ENCODE measurements at places on chromosomes 2 and 18. TPM values are rescaled to one million over a fixed set of nuclear protein-coding genes. Genes with fewer than 3 reads are reported as not detected.

Gene ZBTB7C
- total RNA-seq: not detected

Gene GALR1
- total RNA-seq: not detected

Gene SERPINB4
- under 0.01 TPM for total RNA-seq

Gene GAREM2
- 0.61 TPM for total RNA-seq

Gene SPIRE1
- total RNA-seq: 26.0 TPM

Gene TNS1
- 19.8 TPM for total RNA-seq

Gene SERPINB13
- not detected for total RNA-seq

Gene GPR39
- not detected for total RNA-seq

Gene C2orf80
- total RNA-seq: not detected

Gene BMP10
- total RNA-seq: not detected

Gene SUCLG1
- 71.3 TPM for total RNA-seq

Gene SFT2D3
- 5.2 TPM for total RNA-seq
